CD4-positive, alpha-beta T cell treated with Interleukin-6 for 4 hours (primary cell): ENCODE measurements at places on chromosomes 11 and 22.

- no peak for DNase-seq
These were observed 2.1 kb downstream of the KLHL35 start for GRCh38 chr11:75430714-75431532.

- peak; percentile 3 for DNase-seq
These were observed 32.4 kb downstream of the NF2 start for GRCh38 chr22:29635734-29636357.

- DNase-seq: no peak
These were observed 9.0 kb downstream of the INCENP start for GRCh38 chr11:62132689-62133293.

GRCh38 chr11:28153586-28153985 is 45.4 kb downstream of the METTL15 start:
- DNase-seq: no peak

DNA sequence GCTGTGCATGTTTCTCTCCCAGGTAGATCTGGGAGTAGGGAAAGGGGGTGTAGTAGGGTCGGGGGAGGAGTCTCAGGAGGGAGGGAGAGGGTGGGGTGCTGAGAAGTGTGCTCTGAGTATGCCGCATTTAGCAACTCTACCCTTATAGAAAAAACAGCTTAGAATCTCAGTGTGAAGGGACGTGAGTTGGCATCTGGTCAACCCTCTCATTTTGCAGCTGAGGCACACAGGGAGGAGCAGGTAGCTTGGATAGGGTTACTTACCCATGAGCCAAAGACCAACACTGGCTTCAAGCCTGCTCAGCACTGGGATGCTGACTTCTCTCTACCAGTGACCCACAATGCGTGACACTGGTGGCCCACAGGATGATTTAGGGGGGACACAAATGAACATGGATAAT is 95.9 kb downstream of the FBXO7 start:
- DNase-seq: no peak

GRCh38 chr11:11836676-11837231 is 5.0 kb upstream of the USP47 start:
- DNase-seq: no peak

- no peak for DNase-seq
These were observed 61.3 kb upstream of the YPEL1 start for GRCh38 chr22:21796863-21797262.

DNA sequence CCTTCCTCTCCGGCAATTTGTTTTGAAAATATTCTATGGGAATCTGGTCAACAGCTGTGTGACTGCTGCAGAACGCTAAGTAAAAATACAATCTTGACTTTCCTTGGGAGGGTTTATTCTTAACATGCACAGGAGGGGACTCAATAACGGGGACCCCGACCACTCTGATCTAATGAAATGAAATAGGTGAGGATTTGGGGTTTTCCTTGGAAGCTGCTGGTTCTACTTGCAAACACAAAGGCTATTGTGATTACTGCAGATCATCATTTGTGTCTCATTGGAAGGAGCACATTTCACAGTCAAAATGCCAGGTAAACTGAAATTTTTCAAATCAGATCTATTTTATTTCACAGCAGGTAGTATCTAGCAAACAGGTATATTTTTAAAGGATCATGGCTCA is 366.1 kb downstream of the SHANK2 start:
- no peak for DNase-seq
